BJ (cell line): ENCODE measurements at places on chromosomes 4 and X. TPM values are rescaled to one million over a fixed set of nuclear protein-coding genes. Genes with fewer than 3 reads are reported as not detected.

- peak; percentile 5 for DNase-seq
Measured at GRCh38 chr4:28010577-28011240, 1150.1 kb downstream of the STIM2 start.

The BEX5 gene
- polyA plus RNA-seq, result not detected in 2 replicates

DNA sequence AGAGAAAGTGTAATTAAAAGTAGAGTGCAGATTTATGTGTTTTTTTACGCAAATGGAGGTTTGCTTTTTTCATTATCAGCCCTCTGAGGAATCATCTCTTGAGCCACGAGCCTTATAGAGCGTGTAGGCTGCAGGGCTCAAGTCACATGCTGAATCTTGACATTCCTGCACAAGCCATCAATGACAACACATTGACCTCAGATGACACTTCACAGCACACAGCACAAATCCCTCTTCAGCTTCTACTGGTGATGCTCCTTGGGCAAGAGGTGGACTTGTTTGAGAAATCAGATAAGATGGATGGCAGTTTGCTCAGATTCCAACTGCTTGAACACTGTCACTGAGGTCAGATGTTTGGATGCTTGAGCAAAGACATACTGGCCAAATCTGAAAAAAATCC is 250.6 kb downstream of the SNCA start:
- DNase-seq, result no peak

DNA sequence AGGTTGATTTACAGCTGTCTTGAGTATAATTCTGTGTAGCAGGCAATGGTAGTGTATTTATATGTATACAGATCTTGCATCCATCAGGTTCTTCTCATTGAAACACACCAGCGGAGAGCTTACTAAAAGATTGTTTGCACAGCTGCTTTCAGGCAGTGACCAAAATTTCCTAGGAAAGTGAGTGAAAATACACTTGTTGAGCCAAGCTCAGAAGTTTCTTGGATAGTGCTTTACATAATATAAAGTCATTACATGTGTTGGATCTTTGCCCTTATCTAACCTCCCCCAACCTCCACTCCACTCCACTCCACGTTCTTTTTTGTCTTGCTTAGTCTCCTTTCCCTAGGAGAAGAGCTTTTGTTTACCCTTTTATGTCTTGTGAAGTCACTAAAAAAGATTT is 34.1 kb downstream of the CNKSR2 start:
- DNase-seq, result no peak

DNA sequence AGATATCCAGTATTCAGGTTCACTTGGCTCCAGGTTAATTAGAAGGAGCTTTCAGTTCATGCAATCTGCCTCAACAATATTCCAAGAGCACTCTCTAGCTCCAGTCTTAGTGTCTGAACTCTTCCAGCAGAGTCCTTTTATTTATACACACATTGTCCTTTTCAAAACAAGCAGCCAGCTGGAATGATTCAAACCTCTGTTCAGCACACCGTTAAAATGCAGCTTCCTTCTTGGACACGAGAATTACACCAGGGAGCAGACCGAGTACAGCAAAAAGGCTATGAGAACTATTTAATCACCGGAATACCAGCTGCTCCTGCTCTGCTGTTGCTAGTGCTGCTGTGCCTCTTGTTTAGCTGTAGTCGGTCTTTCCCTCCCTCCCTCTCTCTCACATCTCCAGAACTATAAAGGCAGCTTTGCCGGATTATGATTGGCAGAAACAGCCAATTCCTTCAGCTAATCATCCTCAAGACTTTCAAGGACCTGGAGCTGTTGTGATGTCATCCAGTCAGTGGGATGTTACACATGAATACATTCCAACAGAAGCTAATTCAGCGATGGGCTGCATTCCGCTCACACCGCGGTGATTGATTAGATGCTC is at the start of gene NDST4:
NDST4 (minus strand) TSS at position 115 of the 601 bp plus-strand sequence. CDS start 36,584 bp downstream, outside the sequence.
- DNase-seq, result no peak

- DNase-seq, result no peak
Measured at GRCh38 chr4:85837439-85837733, 362.4 kb downstream of the ARHGAP24 start.

The SATL1 gene
- polyA plus RNA-seq, result not detected in 2 replicates

The RNF150 gene
- 39.4 and 47.7 TPM in 2 replicates for polyA plus RNA-seq

- DNase-seq, result no peak
Measured at GRCh38 chr4:79851625-79852304, 221.3 kb downstream of the ANTXR2 start.

The SYTL4 gene
- 3.3 and 5.0 TPM in 2 replicates for polyA plus RNA-seq

The HGFAC gene
- polyA plus RNA-seq, result not detected in 2 replicates

- no peak for DNase-seq
Measured at GRCh38 chr4:37745946-37746345, 59.8 kb upstream of the RELL1 start.

The S100G gene
- polyA plus RNA-seq, result not detected in 2 replicates

The RHOXF2 gene
- not detected in 2 replicates for polyA plus RNA-seq

DNA sequence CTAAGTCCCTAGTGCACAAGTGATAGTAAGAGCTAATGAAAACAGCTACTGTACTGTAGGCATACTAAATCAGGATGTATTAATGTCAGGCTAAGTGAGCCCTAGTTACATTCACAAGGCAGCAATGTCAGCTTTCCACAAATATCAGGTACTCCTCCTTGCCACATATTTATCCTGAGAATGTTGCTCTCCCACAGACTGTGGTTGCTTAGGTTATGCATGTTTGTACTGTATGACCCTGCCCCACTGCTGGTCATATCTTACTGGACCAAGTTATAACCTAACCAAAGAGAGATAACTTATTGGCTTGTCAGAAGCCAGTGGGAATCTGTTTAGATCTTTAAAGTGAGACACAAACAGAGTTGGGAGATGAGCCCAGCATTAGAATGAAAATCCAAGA is 241.0 kb downstream of the SLC39A8 start:
- no peak for DNase-seq

The NWD2 gene
- not detected in 2 replicates for polyA plus RNA-seq

GRCh38 chr4:1183985-1184773 is 11.8 kb upstream of the SPON2 start:
- DNase-seq, result no peak

The GABRG1 gene
- polyA plus RNA-seq, result not detected in 2 replicates

GRCh38 chr4:147039976-147040575 is 94.4 kb upstream of the TTC29 start:
- no peak for DNase-seq

DNA sequence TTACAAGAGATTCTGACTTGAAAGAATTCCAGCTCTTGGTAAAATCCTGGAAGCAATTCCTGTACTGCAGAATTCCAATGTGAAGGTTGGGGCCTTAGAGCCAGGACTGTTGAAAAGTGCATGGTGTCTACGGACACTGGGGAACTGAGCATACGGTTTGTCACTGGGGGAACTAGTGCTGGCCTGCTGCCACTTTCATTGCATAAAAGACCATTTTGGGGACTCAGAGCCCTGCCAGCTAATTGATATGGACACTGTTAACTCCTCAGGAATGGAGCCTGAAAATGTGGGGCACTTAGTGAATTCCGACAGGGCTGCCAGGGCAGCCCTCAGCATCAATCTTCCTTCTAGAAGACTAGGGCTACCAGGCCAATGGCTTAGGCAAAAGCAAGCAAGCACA is 55.9 kb downstream of the AMOT start:
- no peak for DNase-seq

DNA sequence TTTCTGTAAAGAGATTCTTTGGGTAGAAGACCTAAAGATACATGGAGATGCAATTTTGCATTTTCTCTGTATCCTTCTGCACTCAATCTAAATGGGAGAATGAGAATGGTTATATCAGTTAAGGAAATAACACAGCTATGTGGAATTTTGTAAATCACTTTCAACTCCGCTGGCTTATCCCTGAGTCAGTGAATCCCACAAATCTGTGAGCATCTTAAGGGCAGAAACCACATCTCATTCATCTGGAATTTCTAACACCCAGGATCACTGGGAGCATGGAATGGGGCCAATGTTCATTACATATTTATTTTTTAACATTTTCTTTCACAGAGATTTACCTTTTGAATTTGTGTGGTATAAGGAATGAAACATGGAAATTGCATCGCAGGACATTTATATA is 167.8 kb downstream of the CFAP47 start:
- DNase-seq, result no peak

GRCh38 chrX:37825215-37825842 is 22.0 kb downstream of the DYNLT3 start:
- DNase-seq, result no peak

DNA sequence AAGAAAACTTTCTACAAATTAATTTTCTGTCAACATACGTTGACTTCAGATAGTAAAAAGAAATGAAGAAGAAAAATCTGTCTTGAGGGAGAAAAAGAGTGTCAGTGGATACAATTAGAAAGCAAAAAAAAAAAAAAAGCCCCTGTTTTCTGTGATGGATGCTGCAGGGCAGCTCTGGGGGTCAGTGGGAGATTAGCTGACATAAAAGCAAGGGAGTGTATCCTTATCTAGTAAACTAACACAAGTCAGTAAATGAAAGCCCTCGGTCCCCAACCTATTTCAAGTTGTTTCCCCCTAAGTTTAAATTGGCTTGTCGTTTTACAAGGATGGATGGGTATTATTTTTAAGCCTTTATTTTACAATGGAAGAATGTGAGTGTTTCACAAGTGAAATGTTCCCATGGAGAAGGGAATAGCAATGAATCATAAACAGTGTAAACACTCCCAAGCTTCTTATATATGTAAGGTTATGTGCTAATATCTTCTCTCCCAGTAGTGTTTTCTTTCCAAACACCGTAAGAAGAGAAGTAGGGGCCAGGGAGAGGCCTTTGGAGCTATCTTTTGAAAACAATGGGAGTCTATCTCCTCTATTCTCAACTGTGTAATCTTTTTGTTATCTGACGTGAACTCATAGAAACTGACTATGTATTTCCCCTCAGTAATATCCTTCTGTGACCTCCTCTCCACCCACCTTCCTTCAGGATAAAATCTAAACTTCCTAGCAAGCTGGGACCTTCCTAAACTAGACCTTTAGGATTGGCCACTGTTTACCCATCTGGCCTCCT is 347.7 kb downstream of the FBXO8 start:
- DNase-seq, result no peak

The CSTF2 gene
- 20.4 and 21.4 TPM in 2 replicates for polyA plus RNA-seq

GRCh38 chr4:150216726-150217125 is 138.5 kb downstream of the DCLK2 start:
- DNase-seq, result no peak

GRCh38 chrX:3527166-3527565 is 180.7 kb upstream of the MXRA5 start:
- no peak for DNase-seq

The KCTD8 gene
- not detected in 2 replicates for polyA plus RNA-seq

- DNase-seq, result no peak
Measured at GRCh38 chr4:52657292-52657617, 1.8 kb downstream of the USP46 start.

- no peak for DNase-seq
Measured at GRCh38 chr4:109977854-109978501, 65.3 kb downstream of the EGF start.

DNA sequence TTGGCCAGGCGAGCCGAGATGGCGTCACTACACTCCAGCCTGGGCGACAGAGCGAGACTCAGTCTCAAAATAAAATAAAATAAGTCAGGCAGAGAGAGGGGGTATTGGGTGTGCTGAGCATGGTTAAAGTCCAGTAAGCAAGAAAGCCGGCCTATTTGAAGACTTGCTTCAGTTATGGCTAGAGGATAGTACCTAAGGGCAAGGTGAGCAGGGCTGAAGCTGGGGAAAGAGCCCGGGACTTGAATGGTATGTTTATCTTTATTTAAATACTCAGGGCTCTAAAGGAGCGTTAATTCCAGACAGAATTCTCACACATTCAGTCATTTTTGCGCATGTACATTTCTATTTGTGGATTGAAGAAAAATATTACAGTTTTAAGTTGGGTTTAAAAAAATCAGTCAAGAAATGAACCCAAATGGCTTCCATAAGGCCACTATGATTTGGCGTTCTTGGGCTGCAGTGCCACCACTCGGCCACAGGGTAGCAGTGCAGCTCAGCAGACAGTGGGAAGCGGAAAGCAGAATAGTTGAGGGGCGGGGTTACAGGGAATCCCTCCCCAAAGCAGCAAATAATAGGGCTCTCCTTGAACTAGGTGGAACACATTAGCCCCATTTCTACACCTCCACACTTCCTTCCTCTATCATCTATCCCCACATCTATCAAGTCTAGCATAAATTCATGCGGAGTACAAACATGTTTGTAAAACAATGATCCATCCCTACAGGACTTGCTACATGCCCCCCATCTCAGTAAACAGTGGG is 37.2 kb upstream of the SH3D19 start:
- DNase-seq, result peak; percentile 9

- DNase-seq, result no peak
Measured at GRCh38 chr4:38034986-38035882, 75.0 kb downstream of the PTTG2 start.
